ENCODE measurements at places on chromosomes 16 and 17. TPM values are rescaled to one million over a fixed set of nuclear protein-coding genes. Genes with fewer than 3 reads are reported as not detected.
A peak's percentile ranks its signal among the peaks of the same experiment; 100 is the strongest.

Gene SLC52A1
- total RNA-seq: not detected

Gene CCL1
- total RNA-seq: not detected

Gene MTSS2
- total RNA-seq: 65.7 TPM

Gene NTN3
- 0.42 TPM for total RNA-seq

Gene CANT1
- 37.5 TPM for total RNA-seq

Gene CD300LB
- total RNA-seq: 1.6 TPM

Gene FBXO39
- 2.0 TPM for total RNA-seq

Gene CCL7
- not detected for total RNA-seq

Gene CNTROB
- 18.3 TPM for total RNA-seq

GRCh38 chr16:31200821-31201568 lies 1.6 kb downstream of the PYCARD start:
- no peak overlapping the region for H3K27ac ChIP-seq
- peak; percentile 44 for DNase-seq
- no peaks in the 10 kb centered on the region for H3K36me3 ChIP-seq
- H3K27me3 ChIP-seq: no peaks in the 10 kb centered on the region
- no peaks in the 10 kb centered on the region for H3K4me1 ChIP-seq

GRCh38 chr17:263773-264172 lies 82.3 kb upstream of the DOC2B start:
- H3K36me3 ChIP-seq: no peaks in the 10 kb centered on the region
- no peak overlapping the region for H3K4me3 ChIP-seq
- H3K27me3 ChIP-seq: no peaks in the 10 kb centered on the region
- no peak for DNase-seq

GRCh38 chr17:18257982-18258355 lies 569 bp downstream of the FLII start:
- peak overlapping the region; percentile 84 for H3K4me3 ChIP-seq
- peak; percentile 95 for DNase-seq
- H3K27ac ChIP-seq: peak overlapping the region; percentile 93

GRCh38 chr17:64092952-64093451 lies 36.9 kb downstream of the ERN1 start:
- H3K4me1 ChIP-seq: no peaks in the 10 kb centered on the region
- no peak overlapping the region for H3K27ac ChIP-seq
- H3K36me3 ChIP-seq: peaks cover 2% of the 10 kb centered on the region
- H3K4me3 ChIP-seq: no peak overlapping the region

- DNase-seq: peak; percentile 73
- H3K27me3 ChIP-seq: no peaks in the 10 kb centered on the region
- H3K4me3 ChIP-seq: no peak overlapping the region
- peaks cover 10% of the 10 kb centered on the region for H3K36me3 ChIP-seq
- H3K27ac ChIP-seq: no peak overlapping the region
Measured at GRCh38 chr17:50194934-50195865, 6.2 kb downstream of the COL1A1 start.

DNA sequence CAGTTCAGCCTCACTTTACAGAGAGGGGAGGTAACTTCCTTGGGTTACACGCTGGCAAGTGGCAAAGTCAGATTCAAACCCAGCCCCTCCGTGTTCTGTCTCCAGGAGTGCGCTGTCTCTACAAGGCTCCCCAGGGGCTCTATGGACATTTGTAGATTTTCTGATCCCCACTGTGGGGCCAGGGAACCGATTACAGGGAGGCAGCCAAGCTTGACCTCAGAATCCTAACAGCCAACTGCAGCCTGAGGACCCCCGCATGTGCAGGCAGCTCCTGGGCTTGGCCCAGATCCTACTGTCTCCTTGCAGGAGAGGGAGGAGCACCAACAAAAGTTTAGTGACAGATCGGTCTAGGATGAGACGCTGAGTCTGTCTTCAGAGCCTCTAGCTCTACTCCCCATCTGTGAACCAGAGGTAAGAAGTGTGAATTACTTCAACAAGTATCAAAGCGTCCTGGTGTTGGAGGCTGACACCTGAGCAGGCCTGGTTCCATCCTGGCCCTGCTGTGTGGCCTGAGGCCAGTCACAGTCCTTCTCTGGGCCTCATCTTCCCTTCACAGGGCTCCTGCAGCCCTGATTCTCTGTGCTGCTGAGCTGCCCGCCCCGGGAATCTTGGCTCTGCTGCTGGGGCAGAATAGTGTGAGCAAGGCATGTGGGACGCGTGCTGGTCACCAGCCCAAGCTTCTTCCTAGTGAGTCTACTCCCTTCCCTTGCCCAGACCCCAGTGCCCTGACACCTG lies 9.2 kb upstream of the NATD1 start:
- H3K27ac ChIP-seq: no peak overlapping the region
- H3K4me3 ChIP-seq: no peak overlapping the region
- H3K4me1 ChIP-seq: no peaks in the 10 kb centered on the region
- no peaks in the 10 kb centered on the region for H3K36me3 ChIP-seq
- H3K27me3 ChIP-seq: no peaks in the 10 kb centered on the region

GRCh38 chr17:41329279-41329948 lies 13.9 kb upstream of the KRTAP17-1 start:
- no peak overlapping the region for H3K27ac ChIP-seq
- H3K27me3 ChIP-seq: no peaks in the 10 kb centered on the region
- no peak for DNase-seq
- H3K36me3 ChIP-seq: no peaks in the 10 kb centered on the region

DNA sequence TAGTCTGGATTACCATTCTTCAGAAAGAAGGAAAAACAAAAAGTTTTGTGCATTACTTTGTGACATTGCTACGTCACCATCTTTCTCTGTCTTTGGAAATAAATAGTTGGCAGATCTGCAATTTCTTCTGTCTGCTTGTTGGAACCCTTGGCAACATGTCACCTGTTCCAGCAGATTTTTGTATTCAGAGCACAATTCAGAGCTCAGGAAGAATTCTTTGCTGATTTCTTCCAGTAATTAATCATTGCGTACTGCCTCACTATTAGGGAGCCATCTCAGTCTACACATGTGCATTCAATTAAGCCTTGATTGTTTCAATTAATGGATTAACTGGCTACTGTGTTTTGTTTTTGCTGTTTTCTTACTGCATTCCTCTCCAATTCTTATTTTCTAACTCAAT lies 467.2 kb downstream of the CDH8 start:
- no peak overlapping the region for H3K27ac ChIP-seq
- no peak overlapping the region for H3K4me3 ChIP-seq
- no peaks in the 10 kb centered on the region for H3K36me3 ChIP-seq
- DNase-seq: no peak

GRCh38 chr16:48517493-48517892 lies 92.5 kb downstream of the N4BP1 start:
- no peaks in the 10 kb centered on the region for H3K27me3 ChIP-seq
- H3K4me1 ChIP-seq: no peaks in the 10 kb centered on the region
- no peak overlapping the region for H3K27ac ChIP-seq
- H3K4me3 ChIP-seq: no peak overlapping the region

DNA sequence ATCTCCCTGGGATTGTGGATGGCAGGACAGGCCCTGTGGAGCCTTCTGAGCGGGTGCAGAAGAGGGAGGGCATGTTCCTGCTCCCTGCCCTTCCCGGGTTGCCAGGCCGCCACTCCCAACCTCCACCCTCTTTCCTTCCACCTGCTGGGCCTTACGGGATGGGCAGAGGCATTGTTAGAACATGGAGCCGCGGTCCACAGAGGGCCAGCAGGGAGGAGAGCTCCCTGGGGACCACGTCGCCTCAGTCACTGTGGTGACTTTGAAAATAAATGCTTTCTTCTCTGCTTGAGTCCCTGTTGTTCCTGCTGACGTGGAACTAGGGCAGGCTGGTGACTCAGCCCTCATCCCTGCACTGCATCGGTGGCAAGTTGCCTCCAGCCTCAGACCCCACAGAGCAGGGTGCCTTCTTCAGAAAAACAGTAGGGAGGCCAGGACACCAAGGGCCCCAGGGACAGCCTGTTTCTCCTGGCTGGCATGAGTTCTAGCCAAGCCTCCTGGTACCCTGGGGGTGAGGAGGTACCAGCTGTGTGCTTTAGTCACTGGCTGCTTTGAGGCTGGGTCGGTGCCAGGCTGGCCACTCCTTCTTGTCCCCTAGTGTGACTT lies 224.9 kb downstream of the SEC14L1 start:
- H3K36me3 ChIP-seq: no peaks in the 10 kb centered on the region
- no peaks in the 10 kb centered on the region for H3K4me1 ChIP-seq
- DNase-seq: peak; percentile 92
- no peak overlapping the region for H3K4me3 ChIP-seq
- no peaks in the 10 kb centered on the region for H3K27me3 ChIP-seq

DNA sequence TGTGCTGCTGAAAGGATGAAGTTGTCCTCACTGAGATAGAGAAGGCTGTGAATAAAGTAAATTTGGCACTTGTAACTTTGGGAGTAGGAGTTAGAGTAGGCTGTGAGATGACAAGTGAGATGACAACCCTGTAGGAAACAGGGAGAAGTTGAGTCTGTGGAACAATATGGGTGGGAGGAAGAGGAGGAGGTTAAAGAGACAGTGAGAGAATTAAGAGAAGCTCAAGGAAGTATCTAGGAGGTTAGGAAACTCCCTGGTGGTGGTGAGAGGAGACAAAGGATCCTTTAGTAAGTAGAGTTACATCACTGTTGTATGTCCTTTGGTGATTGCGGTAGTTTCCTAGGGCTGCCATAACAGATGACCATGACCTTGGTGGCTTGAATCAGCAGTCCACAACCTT lies 10.7 kb upstream of the HSD17B2 start:
- no peak overlapping the region for H3K4me3 ChIP-seq
- H3K27me3 ChIP-seq: no peaks in the 10 kb centered on the region
- no peaks in the 10 kb centered on the region for H3K4me1 ChIP-seq

DNA sequence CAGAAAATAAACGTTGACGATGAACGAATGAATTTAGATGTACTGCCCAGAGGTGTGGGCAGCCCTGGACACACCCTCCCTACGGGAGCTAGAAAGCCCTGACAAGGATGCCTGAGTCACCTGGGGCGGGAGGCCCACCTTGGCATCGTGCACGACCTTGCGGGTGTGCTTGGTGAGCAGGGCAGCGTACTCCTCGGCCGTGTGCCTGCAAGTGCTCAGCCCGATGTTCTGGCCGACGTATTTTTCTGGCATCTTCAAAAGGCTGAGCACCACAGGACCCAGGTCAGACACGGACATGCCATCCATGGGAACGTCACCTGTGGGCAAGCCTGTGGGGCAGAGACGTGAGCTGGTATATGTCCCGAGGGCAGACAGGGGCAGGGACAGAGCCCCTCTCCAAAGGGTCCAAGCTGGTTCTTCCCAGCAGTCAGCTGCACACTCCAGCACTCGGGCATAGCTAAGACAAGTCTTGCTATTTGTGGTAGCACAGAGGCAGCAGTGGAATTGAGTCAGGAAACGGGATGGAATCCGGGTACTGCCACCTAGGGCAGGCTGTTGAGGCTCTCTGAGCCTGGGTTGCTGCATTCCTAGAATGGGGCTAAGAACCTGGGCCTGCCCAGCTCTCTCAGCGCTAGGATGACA lies 10.8 kb downstream of the NMRAL1 start:
- no peaks in the 10 kb centered on the region for H3K27me3 ChIP-seq
- no peaks in the 10 kb centered on the region for H3K36me3 ChIP-seq
- no peak for DNase-seq
- no peak overlapping the region for H3K4me3 ChIP-seq

- H3K27me3 ChIP-seq: no peaks in the 10 kb centered on the region
- no peak overlapping the region for H3K4me3 ChIP-seq
- no peak overlapping the region for H3K27ac ChIP-seq
- H3K36me3 ChIP-seq: no peaks in the 10 kb centered on the region
- H3K4me1 ChIP-seq: peaks cover 15% of the 10 kb centered on the region
- DNase-seq: no peak
Measured at GRCh38 chr16:48370229-48370628, 15.0 kb downstream of the SIAH1 start.

GRCh38 chr17:79779661-79780365 lies 1.9 kb downstream of the CBX2 start:
- H3K36me3 ChIP-seq: no peaks in the 10 kb centered on the region
- H3K27me3 ChIP-seq: no peaks in the 10 kb centered on the region
- H3K4me3 ChIP-seq: no peak overlapping the region
- H3K4me1 ChIP-seq: no peaks in the 10 kb centered on the region

DNA sequence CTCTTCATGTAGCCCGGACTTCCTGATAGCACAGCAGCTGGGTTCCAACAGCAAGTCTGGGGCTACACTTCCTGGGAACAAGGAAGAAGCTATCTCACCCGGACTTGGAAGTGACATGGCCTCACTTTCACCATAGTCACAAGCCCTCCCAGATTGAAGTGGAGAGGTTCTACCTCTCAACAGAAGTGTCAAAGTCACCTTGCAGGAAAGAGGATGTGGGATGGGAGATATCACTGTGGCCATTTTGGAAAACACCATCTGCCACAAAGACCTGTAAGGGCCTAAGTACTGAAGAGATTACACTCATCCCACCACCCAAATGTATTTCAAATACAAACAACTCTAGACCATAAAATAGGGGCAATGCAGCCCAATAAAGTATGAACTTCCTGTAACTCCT lies 29.9 kb upstream of the DHRS7B start:
- no peak for DNase-seq
- no peaks in the 10 kb centered on the region for H3K4me1 ChIP-seq
- H3K27me3 ChIP-seq: no peaks in the 10 kb centered on the region
- no peak overlapping the region for H3K27ac ChIP-seq
- H3K4me3 ChIP-seq: no peak overlapping the region
- no peaks in the 10 kb centered on the region for H3K36me3 ChIP-seq
